ENCODE measurements at places on chromosomes 7 and 10.

- DNase-seq = no peak
These were observed 34.4 kb upstream of the DYNC1I1 start for GRCh38 chr7:95737828-95738505.

DNA sequence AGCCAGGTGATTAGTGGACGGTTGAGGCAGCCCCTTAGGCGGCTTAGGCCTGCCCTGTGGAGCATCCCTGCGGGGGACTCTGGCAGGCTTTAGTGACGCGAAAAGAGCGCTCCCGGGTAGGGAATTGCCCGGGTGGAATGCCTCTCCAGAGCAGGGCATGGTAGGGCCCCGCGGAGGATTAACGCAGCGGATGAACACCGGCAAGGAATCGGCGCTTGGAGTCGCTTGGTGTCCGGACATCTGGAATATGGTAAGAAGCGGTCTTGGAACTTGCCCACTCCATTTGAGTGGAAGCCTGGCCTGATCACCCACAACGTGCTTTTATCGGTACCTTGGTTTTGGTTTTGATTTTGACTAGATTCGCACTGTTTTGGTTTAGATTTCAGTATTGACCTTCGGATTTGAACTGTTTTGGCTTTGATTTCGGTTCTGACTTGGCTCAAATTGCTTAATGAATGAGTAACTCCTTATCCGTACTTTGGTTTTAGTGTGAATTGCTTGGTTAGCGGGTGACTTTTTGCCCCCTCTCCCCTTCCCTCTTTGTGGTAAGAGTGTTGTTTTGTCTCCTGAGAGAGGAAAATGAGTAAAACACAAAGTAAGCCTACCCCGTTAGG is 24.2 kb upstream of the CHST3 start:
- DNase-seq = no peak

- no peak for DNase-seq
These were observed 78.4 kb downstream of the CARD11 start for GRCh38 chr7:2965301-2965700.

DNA sequence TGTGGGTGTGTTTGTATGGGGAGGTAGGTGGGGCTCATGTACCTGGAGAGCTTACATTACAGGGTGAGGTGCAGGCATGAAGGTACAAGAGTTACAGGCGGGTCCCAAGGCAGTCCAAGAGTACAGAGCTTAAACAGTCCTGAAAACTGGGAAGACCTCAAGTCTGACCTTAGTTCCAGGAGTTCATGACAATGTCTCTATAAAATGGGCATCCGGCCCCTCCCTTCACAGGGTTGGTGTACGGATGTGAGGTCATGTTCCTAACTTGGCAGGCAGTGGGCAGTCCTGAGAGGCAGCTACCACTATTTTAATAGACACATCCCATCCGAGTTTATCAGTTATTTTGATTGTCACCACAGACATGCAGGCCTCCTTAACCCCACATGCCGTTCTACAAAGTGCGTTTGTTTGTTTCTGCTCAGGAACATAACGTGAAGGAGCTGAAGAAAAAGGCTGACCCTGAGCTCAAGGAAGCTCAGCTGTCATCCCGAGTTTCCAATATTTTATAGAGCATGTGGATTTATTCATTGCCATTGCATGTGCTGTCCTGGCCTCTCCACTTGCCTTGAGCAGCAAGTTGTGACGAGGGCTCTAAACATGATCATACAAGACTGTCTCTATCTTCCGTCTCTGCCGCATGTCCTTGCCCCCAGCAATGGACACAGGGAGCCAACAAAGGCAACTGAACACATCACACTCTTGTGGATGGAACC is 647.5 kb upstream of the IGFBP3 start:
- no peak for DNase-seq

GRCh38 chr7:27435461-27435860 is 192.9 kb downstream of the EVX1 start:
- DNase-seq = no peak

- DNase-seq = no peak
These were observed 42.9 kb upstream of the LRRC18 start for GRCh38 chr10:48982584-48982983.

DNA sequence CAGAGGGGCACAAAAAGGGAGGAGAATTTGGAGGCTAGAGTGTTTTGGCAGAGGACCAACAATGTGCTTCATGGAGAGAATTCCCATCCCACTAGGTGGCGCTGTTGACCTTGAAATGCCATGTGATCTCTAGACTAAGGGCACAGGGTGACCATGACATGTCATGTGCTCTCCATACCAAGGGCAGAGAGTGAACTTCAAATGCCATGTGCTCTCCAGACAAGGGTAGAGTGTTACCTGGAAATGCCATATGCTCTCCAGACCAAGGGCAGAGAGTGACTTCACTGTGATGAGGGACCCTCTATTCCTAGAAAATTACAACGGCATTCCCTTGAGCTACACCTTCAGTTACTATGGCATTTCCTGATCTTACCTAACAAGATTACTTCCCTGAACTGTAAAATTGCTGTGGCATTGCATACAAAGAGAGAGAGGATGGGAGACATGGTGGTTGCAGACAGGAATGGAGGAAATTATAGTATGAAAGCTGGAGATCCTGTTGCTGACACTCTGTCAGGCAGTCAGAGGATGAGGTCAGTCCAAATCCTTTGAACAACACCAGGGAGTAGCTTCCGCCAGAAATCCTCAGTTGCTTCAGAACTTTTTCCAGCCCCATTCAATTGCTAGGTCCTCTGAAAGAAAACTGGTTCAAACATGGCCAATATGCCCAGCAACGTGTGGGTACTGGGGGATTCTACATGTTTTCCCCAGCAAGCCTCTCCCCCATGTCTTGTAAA is 60.9 kb upstream of the ACSM6 start:
- peak; percentile 5 for DNase-seq

GRCh38 chr7:142140401-142140959 is 29.0 kb downstream of the MGAM2 start:
- DNase-seq = no peak

DNA sequence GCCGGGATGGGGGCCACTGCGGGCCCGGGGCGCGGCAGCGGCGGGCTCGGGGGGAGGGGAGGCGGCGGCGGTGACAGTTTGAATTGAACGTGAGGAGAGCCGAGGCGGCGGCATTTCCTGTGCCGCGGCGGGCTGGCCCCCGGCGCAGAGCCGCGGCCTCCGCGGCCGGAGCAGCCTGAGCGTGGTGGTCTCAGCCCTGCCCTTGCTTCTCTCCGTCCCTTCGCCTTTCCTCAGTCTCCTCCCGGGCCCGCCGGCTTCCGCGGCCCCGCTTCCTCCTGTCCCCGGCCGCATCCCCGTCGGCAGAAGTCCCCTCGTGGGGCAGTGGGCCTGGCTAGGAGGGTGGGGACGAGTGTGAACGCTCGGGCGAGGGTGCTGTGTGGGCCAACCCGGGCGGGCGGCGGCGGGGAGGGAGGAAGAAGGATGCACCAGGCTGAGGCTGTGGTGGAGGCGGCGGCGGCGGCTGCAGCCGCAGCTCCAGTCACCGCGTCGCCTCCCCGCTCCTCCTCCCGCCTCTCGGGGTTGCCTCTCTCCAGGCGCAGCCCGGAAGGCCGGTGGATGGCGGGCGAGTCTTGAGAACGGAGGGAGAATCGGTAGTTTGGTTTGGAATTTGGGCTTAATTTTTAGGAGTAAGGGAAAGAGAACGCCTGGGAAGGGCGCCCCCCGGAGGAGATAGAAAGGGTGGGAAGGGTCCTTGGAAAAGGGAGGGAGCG is 690 bp downstream of the SEPTIN7 start:
- peak; percentile 73 for DNase-seq

- no peak for DNase-seq
These were observed 56.0 kb downstream of the MKLN1 start for GRCh38 chr7:131383417-131384285.

GRCh38 chr7:107274506-107274905 is 105.7 kb downstream of the HBP1 start:
- no peak for DNase-seq

DNA sequence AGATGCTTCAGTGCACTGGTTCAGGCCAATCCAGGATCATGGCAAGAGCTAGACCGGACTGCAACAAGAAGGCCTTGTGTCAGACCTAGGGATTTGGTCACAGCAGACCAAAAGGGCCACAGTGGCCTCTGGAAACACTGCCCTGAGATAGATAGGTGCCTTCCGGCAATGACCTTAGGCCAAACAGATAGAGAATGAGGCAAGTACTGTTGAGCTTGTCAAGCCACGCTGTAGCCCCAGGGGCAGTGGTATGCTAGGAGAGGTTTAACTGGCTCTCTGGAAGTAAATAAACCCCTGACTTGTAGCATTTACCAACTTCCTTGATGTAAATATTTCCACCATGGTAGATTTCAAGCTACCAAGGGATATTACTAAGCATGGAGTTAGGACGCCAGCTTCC is 197.5 kb downstream of the GRID1 start:
- no peak for DNase-seq

- DNase-seq = no peak
These were observed 244.4 kb upstream of the SLC26A5 start for GRCh38 chr7:103690242-103690974.

GRCh38 chr10:27799046-27799445 is 53.4 kb upstream of the MKX start:
- DNase-seq = no peak

DNA sequence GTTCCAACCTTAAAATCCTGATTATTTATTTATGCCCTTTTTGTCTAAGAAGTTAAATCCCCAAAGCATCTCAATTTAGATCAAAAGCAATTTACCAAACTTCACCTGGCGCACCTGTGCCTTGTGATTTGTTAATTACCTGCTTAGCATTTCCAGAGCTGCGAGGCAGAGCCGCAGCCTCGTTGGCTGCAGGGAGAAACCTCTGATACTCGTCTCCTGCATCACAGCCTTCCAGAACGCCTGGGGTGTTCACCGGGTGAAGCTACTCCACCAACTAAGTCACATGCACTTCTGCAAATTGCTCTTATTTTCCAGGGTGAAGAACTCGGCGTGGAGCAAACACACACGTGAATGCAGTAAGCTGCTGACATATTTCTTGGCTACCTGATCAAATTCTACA is 198.1 kb upstream of the RNF32 start:
- DNase-seq = no peak

DNA sequence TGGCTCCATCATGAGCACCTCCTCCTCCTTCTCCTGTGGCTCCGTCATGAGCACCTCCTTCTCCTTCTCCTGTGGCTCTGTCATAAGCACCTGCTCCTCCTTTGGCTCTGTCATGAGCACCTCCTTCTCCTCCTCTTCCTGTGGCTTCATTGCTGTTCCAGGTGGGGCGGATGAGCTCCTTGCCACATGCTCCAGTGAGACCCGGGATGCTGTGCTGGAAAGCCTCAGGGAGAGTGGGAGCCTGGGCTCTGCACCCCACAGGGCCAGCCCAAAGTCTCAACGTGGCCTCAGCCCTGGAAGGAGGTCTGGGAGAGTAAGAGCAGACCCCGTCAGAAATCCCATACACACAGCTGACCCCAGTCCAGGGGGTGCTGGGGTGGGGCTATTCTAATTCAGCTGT is 380.7 kb downstream of the TCERG1L start:
- no peak for DNase-seq

DNA sequence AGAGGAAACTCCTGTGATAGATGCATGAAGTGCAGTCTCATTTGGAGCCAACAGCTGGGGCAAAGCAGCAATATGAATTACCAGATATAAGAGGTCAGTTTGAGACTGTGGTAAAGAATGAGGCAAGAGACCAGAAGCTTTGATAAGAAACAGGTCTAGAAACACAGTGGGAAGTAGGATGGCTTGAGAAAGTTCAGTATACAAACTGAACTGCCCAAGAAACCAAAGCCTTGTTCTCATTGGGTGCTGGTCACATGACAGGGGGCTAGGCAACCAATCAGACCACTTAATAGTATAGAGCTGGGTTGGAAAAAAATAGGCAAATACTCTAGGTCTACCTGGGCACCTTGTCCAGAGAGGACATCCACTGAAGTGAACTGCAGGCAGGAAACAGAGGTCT is 46.2 kb upstream of the PLCE1 start:
- DNase-seq = no peak

DNA sequence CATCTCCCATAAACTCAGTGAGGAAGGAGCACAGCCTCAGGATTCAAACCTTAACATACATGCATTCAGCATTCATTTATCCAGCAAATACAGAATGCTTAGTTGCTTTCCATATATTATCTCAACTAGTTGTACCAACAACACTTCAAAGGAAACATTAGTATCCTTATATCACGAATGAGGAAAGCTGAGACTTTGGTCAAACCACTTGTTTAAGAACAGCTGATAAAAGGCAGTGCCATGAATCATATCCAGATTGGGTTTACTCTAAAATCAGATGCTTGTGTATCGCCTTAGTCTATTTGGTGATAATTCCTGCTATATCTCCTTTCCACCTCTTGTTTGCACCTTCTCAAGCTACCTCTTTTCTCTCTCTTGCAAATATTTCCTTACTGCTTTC is 1.9 kb upstream of the CPED1 start:
- DNase-seq = no peak

GRCh38 chr10:34815185-34816084 is at the start of gene PARD3:
Gene PARD3, minus strand, starts transcription at chr10:34815296. Its CDS starts 301 bp downstream, at chr10:34814995.
- peak; percentile 43 for DNase-seq

DNA sequence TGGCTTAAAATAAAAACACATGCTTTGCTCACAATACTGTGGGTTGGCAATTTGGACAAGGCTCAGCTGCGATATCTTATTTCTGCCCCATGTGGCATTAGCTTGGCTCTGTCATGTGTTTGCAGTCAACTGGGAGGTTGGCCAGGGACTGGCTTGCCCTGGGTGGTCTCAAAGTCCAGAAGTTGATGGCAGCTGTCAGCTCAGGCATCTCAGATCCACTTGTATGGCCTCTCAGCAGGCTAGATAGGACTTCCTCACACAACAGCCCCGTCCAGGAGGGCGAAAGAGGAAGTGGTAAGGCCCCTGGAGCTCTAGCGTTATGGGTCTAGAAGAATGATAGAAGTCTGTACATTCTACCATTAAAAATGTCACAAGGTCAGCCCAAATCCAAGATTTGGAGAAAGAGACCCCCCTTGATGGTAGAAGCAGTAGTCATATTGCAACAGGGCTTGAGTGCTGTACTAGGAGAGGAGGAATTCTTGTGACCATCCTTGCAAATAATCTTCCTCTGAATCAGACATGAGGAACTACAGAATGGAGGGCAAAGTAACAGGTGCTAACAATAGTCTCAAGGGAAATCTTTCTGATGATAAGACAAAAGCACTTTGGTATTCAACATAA is 166.2 kb downstream of the FAM107B start:
- no peak for DNase-seq

- no peak for DNase-seq
These were observed 202.5 kb upstream of the CHRM2 start for GRCh38 chr7:136665878-136666509.

DNA sequence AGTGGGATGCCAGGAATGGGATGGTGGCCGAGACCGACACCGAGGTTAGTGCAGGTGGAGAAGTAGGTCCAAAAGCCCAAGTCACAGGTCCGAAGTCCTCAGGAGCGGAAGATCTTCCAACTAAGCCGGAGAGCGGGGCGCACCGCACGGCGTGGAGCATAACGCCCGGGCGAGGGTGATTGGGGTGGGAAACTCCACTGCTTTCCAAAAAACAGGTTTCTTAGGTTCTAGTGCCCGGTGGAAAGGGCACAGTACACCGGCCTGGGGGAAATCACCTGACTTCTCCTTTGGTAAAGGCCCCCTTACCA is 11.4 kb upstream of the SPAG6 start:
- DNase-seq = no peak
